ENCODE measurements at places on chromosomes 2 and 18.

DNA sequence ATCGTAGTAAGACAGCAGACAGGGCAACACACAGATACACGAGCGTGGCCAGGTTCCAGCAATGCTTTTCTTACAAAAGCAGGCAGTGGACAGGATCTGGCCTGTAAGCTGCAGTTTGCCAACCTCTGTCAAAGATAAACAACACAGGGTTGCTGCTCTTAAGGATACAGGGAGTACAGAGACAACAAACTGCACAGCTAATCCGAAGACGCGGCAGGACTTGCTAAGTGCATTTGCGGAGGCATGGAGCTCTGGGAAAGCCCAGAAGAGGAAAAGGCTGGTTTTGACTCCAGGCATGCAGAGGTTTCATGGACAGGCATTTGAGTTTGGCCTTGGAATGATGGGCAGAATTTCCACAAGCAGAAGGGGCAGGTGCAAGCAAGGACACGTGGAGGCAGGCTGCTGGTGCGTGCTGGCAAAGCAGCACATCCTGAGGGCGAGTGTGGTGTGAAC lies 24.4 kb downstream of the SERTAD2 start:
- no peak for DNase-seq

DNA sequence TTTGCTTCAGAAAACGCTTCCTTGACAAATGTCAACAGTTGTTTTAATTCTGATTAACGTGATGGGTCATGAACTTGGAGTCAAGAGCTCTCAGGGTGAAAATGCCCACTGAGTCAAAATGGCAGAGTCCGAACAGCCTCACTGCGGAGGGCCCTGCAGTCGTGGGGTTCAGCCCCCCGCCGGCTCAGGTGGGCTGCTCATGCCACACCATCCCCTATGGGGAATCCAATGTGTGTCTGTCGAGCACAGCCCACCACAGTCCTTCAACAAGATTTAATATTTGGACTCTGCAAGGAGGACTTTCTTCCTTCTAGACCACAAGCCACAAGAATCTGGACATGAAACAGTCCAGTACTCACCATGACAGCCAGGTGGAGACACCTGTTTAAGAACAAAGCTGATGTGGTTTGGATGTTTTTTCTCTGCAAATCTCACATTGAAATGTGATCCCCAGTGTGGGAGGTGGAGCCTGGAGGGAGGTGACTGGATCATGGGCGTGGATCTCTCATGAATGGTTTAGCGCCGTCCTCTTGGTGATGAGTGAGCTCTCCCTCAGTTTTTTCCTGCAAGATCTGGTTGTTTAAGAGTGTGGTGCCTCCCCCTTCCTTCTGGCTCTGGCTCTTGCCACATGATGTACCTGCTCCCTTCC lies 201.0 kb downstream of the NDUFA10 start:
- DNase-seq, result no peak

GRCh38 chr18:10588975-10589374 lies 63.1 kb downstream of the NAPG start:
- no peak for DNase-seq

- peak; percentile 2 for DNase-seq
Measured at GRCh38 chr2:23711979-23712755, 214.8 kb downstream of the ATAD2B start.

DNA sequence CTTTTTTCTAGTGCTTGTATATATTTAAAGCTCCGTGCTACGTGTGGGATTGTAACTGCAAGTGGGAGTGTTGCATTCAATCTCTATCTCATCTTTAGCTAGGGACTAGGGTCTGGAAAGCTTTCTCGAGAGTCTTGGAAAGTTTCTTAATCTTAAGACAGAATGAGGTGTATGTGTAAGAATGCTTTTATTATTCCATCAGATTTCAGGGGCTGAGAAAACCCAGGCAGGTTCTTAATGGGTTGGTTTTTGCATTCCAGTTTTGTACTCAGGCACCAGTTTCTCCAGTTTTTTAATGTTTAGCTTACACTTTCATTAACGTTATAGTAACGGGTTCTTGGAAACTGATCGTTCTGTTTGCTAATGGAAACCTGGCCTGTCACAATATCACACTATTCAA lies 20.3 kb downstream of the MRPL19 start:
- no peak for DNase-seq

DNA sequence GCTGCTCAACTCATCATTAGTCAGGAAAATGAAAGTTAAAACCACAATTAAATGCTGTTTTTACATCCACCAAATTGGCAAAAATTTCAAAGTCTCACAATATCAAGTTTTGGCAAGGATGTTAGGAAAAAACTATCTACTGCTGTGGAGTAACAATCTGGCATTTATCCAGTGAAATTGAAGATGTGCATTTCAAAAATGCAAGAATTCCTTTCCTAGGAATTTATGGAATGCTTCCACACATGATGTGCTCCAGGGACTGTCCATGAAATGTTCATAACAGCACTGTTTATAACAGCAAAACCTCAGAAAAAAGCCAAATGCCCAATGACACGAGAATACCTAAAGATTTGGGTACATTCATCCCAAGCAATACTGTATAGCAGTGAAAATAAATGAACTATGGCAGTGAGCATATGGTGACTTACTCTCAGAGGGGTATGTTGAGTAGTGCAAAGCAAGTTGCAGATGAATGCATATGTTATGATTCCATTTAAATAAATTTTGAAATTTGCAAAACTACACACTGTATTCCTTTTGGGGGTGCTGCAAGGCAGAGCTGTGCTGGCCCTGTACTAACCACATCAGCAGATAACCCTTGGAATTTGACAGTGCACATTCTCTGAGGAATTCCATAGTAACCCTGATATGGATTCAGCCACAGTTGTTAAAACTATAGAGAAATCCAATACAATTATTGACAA lies 41.3 kb upstream of the GYPC start:
- peak; percentile 29 for DNase-seq

- DNase-seq, result no peak
Measured at GRCh38 chr2:177983183-177983788, 89.3 kb downstream of the PDE11A start.

DNA sequence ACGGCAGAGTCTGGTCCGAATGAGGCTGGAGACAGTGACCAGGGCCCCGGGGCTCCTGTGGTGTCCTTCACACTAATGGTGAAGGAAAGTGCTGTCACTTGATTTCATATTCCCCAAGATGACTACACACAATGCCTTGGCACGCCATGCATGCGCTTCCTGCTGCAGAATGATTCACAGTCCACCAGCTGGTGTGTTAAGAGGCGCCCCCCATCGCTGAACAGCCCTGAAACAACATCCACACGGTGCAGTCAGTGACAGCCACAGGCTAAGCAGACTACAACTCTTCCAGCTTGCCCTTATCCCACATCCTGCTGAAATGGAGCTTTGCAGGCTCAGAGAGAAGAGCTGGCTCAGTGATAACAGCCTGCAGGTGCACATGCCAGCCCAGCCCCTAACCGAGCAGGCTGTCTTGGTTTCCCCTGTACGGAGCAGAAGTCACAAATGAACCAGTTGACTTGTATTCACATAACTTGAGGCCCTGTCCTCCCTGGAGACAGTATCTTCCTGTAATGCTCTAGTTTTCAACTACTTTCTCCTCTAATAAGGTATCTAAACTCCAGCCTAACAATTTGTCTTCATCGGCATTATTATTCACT lies 24.3 kb upstream of the CDH20 start:
- DNase-seq, result no peak

DNA sequence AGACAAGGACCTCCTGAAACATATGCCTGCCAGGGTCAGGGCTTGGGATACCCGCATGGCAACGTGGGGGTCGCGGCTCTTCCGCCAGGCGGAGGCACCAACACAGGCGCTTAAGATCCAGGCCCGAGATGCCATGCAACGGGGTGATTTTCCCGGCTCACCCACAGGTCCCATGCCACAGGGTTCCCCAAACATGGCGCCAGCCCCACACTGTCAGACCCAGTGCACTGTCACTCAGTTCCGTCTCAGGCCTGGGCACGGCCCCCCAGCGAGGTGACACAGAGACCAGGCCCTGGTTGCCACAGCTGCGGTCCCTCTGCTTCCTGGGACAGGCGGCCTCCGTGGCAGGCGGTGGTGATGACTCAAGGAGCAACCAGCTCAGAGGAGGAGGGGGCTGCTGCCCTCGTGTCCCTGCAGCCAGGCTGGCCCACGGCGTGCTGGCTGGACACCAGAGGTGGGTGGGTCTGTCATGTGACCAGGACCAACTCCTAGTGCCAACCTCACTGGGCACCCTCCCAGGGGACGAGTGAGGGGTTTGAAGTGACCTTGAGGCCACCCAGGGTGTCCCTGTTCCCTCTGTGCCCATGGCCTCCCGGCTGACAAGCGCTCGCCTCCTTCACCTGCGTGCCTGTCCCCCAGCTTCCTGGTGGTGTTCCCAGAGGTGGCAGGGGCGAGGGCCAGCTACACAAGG lies 4.9 kb downstream of the PDCD1 start:
- DNase-seq, result no peak

GRCh38 chr18:9474108-9474982 lies 968 bp upstream of the RALBP1 start:
- no peak for DNase-seq

DNA sequence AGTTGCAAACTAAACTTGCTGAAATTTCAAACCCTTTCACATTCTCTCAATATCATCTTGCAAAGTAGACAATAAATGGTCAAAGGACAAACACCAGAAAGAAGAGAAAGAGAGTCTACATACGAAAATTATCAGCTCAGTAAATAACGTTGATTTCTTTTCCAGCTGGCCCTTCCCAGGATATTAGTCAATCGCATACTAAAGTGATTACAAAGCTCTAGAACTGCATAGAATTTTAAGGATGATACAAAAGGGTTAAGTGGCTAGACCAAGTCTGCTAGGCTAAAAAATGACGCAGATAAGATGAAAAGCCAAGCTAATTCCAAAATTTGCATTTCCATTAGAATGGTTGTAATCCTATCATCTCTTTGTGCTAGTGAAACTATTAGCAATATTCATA lies 405.7 kb downstream of the FBXO15 start:
- DNase-seq, result no peak

GRCh38 chr2:228649876-228650275 lies 468.4 kb upstream of the SPHKAP start:
- no peak for DNase-seq

GRCh38 chr2:141946016-141946415 lies 184.8 kb downstream of the LRP1B start:
- DNase-seq, result no peak

- no peak for DNase-seq
Measured at GRCh38 chr18:69177702-69178101, 223.0 kb upstream of the DOK6 start.

- no peak for DNase-seq
Measured at GRCh38 chr18:13241083-13241892, 22.7 kb downstream of the LDLRAD4 start.

DNA sequence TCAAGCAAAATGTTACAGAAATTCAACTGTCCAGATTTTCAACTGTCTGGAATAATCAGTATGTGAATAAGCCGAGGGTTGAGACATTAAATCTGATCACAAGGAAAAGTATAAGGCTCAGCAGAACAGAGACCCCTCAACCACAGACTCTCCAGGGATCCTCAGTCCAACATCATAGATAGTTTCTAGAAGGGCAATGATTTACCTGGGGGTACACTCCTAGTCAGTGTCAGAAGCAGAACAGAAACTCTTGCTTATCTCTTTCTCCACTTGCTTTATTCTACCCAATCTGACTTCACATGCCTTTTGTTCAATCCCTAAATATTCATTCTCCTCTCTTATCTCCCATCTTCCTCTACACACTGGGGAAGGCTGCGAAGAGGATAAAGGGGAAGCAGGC lies 36.4 kb downstream of the ICOS start:
- no peak for DNase-seq

DNA sequence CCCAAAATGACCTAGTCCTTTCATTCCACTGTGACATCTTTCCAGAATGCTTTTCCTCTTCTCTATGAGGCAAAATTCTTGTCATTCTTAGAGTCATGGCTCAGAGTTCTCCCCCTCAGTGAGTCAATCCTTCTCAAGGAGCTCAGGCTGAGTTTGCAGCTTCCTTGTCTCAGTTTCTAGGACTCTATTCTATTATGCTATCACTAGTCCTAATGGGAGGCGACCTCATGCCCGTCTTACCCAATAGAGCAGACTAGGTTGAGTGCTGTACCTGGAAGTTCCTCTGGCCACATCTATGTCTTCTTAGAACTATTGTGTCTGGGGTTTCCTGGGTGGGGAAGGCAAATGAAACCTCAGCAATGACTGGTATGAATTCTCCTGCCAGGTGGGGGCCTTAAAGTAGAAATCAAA lies 51.5 kb downstream of the HAUS1 start:
- peak; percentile 95 for DNase-seq

Measured in GM04503 (cell line).